ENCODE measurements at places on chromosomes 16 and 17.

DNA sequence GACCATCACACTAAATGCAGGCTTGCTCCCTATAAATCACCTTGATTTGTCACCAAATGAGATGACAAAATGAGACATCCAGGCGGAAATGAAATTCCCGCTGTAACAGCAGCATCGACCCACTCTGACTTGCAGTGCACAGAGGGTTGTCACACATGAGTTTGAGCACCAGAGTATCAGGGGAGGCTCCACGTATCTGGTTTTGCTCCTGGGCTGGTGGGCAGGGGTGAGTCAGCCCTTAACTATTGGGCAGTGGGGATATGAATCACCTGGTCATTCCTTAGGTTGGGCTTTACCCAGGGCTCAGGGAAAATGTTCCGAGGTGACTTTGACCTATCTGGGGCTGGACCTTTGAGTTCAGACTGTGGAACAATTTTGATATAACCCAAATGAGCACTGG, 245.2 kb upstream of the CCL2 start:
- no peak for DNase-seq

DNA sequence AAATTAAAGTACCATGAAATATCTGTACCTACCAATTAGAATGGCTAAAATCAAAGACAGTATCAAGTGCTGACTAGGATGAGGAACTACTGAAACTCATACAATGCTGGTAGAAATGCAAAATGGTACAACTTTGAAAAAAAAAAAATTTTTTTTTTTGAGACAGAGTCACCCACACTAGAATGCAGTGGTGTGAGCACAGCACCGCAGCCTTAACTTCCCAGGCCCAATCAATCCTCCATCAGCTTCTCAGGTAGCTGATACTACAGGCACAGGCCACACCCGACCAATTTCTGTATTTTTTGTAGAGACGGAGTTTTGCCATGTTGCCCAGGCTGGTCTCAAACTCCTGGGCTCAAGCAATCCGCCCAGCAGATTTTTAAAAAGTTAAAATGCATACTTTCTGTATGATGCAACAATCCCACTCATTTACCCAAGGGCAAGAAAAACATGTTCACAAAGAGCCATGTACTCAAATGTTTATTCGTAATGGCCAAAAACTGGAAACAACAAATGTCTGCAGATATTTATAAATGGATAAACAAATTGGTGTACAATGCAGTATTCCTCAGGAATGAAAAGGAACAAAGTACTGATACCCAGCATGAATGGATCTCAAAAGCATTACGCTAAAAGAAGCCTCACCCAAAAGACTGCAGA, 8.7 kb downstream of the SMURF2 start:
- no peak for DNase-seq

DNA sequence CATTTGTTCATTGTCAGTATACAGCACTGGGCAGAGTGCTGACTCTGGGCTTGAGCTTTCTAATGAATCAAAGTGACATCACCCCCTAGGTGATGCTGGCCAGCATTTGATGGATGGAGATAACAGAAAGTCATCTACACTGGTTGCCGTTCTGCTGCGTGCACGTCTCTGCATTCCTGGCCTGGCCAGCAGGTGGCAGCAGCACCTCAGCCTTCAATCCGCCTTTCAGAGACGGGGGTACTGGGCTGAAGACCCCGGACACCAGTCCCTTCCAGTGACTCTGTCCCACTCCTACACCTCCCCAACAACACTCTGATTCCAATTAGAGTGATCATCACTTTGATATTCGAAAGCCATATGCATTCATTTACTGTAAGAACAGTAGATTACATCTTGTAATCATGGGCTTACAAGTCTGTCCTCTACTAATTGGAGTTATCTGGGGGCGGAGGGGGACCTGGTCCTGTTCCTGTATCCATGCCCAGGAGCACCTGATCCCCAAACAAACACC, 6.0 kb downstream of the CPSF4L start:
- DNase-seq: peak; percentile 78

DNA sequence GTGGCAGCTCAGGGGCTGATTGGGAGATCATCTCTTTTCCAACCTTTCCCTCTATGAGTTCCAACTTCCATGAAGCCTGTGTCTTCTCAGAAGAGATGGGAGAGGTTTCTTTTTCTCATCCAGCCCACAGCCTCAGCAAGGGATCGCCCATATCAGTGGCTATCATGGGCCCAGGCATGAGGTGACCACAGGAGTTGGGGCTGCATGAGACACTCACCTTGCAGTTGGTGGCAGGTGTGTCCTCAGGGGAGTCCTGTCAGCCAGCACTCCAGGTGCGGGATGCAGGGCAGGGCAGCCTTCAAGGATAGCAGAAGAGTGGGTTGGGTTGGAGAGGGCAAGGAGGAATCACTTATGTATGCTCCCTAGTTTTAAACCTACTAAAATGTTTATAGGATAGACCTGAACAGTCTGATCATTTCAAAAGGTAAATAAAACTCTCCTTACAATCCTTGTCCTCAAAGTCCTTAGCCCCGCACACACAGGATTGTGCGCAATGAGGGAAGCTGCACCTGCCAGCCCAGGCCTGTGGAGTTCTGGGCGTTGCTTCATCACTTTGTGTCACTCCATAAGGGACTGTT, 811.1 kb downstream of the KCNJ18 start:
- no peak for DNase-seq

GRCh38 chr17:4214157-4214556, 49.6 kb downstream of the ANKFY1 start:
- no peak for DNase-seq

DNA sequence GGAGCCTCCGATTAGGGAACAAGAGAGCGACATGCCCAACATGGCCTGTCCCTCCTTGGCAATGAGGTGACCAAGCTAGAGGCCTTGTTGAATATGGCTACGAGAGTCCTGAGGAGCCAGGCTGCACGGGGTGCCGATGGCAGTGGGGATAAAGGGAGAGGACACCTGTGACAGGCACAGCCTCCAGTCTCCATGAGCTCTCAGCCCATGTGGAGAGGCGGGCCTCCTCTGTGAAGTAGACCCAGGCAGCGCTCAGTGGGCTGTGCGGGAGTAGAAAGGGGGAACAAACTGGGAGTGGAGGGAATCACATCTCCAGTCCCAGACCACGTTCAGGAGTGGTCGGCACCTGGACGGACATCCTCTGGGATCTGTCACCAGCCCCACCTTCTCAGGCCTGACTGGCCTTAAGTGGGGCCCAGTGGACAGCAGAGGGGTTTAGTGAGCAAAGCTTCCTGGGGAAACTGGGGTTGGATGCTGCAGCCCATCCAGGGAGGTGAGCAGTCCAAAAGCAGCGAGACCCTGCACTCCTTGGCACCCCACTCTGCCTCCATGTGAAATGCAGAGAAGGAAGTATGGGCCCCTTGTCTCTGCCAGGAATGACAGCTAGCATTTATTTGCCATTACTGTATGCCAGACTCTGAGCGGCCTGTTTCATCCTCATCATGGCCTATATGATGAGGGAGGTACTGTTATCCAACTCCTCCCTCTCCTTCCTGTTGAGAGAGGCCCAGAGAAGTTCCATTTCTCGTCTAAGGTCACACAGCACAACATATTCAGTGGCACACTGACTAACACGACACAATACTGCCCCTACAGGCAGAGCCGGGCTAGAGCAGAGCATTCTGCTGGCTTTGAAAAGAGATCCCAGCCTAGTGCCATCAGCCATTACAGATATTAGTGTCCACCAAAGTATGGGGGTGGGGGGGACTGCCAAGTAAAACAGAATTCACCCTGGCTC, 4.5 kb upstream of the TMEM92 start:
- peak; percentile 81 for DNase-seq

- DNase-seq: no peak
Observed at GRCh38 chr16:8961811-8962390, 1.8 kb downstream of the USP7 start.

DNA sequence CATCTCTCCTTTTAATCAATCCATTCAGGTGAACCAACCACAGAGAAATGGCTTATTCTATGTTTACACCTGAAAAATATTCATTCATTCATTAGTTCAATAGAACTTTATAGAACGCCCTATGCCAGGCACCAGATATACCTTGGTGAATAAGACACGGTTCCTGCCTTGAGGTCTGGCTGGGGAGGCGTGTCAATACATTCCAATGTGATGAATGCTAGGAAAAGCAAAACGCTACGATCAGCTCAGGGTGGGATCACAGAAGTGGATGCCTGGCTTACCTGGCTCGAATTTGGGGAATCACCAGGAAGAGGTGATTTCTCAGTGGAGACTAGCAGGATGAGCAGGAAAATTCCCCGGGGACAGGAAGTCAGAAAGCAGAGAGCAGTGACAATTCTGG, 17.5 kb upstream of the WFIKKN2 start:
- DNase-seq: no peak

- no peak for DNase-seq
Observed at GRCh38 chr16:81765111-81765919, 13.8 kb upstream of the PLCG2 start.

- DNase-seq: no peak
Observed at GRCh38 chr17:14169901-14170300, 66.8 kb downstream of the CDRT15 start.

DNA sequence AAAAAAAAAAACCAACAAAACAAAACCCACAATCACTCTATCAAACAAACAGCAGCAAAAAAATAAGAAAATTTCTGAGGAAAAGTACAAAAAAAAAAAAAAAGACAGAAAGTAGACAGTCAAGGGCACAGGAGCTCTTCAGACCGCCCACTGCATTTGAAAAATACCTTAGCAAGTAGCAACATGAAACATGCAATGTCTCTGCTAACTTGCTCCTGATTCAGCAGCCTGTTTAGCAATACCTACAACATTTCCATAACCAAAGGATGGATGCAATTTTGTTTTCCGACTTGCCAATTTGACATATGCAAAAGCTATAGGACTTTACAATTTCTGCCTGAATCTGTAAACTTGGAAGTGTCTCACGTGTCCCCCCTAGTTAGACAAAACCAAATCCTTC, 57.4 kb downstream of the SYNRG start:
- no peak for DNase-seq

DNA sequence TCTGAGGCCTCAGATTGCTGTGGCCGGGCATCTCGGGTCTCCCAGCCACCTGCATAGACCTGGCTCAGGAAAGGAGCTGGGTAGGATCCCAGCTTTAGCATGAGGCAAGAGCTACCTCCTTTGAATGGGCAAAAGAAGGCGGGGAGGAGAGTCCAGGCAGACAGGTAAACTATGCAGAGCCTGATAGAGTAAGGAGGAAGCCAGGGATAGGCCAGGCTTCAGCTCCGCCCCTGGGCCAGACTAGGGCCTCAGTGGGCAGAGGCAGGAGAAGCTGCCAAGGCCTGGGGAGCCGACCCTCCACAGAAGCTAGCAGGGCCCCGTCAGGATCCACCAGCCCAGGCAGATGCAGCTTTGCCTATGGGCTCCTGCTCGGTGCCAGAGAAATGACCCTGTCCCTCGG, 22.6 kb upstream of the UBE2G1 start:
- no peak for DNase-seq

- DNase-seq: no peak
Observed at GRCh38 chr16:50916040-50916439, 174.2 kb downstream of the CYLD start.

- no peak for DNase-seq
Observed at GRCh38 chr17:28858801-28859355, 4.1 kb downstream of the ERAL1 start.

GRCh38 chr17:8292639-8293395, 2.4 kb downstream of the SLC25A35 start:
- no peak for DNase-seq

DNA sequence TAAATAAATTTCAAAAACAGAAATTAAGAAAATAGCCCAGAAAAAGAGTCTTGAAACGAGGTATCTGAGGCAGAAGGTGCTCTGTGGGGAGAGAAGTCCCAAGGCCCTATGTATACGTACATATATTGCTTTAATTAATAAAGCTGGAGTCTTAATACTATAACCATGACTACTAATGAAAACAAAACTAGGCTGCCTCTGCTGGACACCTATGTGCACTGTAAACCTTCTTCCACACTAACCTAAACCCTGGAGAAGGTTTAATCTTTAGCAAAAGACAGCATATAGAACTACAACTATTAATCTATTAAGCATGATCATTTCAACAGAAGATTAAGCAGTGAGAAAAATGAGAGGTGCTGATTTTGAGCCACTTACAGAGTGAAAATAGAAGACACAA, 153.9 kb upstream of the C17orf78 start:
- no peak for DNase-seq

DNA sequence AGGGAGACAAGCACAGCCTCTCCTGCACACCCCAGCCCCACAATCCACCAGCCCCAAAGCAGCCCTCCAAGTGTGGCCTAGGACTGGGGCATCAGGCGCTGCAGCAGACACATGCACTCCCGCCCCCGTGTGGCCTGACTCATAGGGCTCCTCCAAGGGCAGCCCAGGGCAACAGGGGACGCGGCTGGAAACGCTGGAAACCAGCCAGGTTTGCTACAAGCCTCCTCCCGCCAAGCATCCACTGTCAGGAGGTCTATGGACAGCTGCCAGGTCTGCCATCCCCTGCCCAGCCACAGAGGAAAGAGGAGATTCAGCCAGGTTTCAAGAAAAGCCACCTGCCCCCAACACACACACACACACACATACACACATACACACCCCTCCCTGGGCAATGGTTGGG, 25.8 kb downstream of the SRCIN1 start:
- peak; percentile 75 for DNase-seq

Data from AG20443 (cell line).